ENCODE measurements at places on chromosomes 13 and 19.

DNA sequence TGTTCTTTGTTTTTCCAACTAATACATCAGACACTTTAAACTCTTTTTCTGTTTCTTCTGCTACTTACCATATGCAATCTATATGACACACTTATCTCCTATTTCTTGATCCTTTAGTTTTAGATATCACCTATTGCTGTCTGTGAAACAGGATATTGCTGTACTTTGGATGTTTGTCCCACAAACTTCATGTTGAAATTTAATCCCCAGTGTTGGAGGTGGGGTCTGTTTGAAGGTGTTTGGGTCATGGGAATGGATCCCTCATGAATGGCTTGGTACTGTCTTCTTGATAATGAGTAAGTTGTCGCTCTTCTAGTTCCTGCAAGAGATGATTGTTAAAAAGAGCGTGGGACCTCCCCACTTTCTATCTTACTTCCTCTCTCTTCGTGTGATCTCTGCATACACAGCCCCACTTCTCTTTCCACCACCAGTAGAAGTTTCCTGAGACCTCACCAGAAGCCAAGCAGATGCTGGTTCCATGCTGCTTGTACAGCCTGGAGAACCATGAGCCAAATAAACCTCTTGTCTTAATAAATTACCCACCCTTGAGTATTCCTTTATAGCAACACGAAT is 244.2 kb downstream of the NHLRC3 start:
- DNase-seq = no peak

- no peak for DNase-seq
Measured at GRCh38 chr19:42086770-42087550, 11.0 kb downstream of the ZNF574 start.

- DNase-seq = no peak
Measured at GRCh38 chr19:16886305-16886880, 2.4 kb upstream of the F2RL3 start.

DNA sequence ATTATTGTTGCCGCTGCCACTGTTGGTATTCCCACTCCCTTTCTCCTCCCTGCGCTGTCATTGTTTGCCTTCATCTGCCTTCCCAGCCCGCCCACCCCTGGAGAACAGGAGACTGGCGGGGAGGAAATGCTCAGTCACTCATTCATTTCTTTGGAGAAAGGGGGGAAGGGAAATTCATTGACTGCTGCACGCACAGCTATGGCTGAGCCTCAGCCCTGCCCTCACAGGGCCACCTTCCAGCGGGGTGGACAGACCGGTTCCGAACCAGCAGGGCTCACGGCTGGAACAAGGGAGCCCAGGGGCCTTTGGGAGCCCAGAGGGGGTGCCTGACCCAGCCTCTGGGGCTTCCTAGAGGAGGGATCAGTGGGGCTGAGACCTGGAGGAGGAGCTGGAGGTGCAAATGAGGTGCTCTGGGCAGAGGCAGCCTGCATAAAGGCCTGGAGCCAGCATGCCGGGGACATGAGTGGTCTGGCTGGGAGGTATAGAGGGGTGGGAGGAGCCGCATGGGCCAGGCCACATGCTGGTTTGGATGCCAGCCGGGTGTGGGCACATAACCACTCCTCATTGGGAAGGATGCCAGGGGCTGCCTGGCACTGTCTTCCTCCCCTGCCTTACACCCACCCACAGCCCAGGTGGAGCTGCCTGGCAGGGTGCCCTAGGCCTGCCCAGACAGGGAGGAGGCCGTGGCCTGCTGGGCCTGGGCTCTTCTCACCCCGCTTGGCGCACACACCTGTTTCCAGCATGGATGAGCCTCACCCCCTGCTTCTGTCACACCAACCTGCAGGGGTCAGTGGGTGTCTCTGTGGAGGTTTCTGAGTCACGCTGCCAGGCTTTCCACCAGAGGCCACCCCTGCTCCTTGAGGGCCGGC is 26.8 kb downstream of the PPP5C start:
- DNase-seq = no peak

DNA sequence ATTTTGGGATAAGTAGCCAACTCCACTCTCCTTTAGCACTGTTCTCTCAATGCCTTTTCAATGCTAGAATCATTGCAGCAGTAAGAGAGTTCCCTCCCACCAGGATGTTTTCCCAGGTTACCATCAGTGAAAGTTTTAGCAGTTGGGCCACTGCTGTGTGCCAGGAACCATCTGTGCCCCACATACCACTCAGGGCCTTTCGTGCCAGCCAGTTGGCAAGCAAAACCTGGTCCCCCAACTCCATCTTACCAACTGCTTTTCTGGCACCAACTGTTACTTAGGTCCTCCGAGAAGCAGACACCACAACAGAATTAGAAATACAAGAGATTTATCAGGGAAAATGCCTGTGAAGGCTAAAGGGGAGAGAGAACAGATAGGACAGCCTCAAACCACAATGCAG is 533.4 kb upstream of the NBEA start:
- DNase-seq = no peak

DNA sequence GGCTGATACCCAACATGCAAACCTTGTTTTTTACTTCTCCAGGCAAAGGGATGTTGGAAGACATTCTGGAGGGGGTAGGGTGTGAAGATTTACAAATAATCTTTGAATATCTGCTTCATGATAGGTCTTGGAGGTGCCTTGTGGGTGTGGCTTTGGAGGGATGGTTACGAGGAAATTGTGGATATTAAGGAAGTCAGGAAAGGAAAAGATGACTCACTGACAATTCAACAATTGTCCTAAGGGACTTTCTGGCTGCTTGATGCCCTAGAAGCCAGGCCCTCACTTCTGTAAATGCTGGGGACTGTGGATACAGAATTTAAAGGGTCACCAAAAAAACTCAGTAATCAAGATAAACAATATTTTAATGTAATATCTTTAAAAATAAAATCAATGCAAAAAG is 37.4 kb upstream of the ZNF527 start:
- DNase-seq = no peak

DNA sequence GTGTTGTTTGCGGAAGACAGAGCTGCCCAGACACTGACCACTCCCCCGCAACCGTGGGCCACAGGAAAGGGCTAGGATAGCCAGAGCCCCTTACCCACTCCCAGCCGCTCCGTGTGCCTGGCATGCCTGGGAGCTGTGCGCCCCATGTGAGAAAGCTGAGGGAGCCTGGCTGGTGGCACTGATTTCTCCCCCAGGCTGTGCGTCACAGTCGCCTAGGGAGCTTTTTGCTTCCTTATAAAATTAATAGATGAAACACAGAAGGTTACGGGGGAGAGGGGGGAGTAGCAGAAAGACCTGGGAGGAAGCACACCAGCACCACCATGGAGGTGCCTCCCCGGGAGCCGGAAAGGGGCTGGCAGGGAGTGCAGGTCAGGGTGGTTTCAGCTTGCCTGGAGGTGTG is 24.7 kb downstream of the DPF1 start:
- DNase-seq = no peak

DNA sequence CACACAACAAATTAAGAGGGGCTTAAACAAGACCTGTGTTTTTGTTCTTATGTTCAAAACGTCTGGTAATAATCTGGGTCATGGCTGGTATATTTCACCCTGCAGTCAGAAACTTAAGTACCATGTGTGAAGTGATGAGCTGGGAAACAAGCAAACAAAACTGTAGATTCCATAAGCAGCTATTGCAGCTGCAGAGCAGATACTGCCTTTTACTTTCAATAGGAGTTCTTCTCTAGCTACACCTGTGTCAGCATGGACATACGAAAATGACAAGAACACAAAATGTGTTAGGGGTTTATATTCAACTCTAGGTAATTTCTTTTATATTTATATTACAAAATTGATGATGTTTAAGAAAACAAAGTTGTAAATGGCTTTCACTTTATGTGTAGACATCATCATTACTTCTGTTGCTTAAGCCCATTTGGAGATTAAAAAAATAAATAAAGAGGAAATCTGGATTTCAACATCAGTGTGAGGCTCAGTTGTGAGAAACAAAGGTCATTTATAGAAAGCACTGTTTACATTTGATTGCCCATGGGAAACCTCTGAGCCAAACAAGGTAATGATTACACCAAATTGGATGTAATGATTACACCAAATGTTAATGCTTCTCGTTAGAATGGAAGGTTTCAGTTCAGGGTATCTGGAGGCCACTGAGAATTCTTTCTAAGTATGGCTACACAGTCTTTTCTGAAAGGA is 451.0 kb upstream of the SLC10A2 start:
- DNase-seq = no peak

DNA sequence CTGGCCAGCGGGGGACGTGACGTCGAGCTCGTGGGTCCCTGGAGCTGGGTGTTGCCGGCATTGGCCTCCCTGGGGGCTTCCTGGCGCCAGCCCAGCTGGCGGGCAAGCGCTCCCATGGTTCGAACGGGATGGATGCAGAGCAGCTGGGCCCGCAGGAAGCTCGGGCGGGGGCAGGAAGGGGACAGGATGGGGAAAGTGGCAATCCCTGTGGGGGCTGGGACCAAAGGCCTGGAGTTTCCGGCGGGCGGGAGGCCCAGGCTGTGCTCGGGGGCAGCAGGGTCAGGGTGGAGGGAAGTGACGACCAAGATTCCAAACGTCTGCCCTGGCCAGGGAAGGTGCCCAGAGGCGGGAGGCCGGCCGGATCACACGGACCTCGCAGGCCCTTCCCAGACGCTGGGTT is 19.3 kb downstream of the PALM start:
- no peak for DNase-seq

DNA sequence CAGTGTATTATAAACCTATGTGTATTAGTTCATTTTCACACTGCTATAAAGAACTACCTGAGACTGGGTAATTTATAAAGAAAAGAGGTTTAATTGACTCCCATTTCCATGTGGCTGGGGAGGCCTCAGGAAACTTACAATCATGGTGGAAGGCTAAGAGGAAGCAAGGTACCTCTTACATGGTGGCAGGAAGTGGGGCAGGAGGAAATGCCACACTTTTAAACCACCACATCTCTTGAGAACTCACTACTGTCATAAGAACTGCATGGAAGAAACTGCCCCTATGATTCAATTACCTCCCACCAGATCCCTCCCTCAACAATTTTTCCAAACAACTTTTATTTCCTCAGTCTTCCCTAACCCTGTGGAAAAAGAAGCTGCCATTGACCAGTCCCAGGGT is 14.5 kb upstream of the TPP2 start:
- no peak for DNase-seq

GRCh38 chr19:55193481-55193880 is 13.4 kb upstream of the SYT5 start:
- DNase-seq = no peak

GRCh38 chr13:19681517-19681916 is 48.1 kb downstream of the MPHOSPH8 start:
- DNase-seq = no peak

DNA sequence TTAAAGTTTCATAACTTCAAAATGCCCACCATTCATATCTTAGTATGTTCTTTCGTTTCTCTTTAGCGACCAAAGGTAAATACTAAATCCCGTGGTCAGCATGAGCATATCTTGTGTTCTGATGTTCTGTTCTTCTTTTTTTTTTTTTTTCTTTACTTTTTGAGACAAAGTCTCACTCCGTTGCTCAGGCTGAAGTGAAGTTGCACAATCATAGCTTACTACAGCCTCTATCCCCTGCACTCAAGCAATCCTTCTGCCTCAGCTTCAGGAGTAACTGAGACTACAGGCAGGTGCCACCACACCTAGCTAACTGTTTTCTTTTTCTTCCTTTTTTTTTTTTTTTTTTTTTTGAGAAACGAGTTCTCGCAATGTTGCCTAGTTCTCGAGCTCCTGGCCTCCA is 60.9 kb upstream of the ATP12A start:
- no peak for DNase-seq

DNA sequence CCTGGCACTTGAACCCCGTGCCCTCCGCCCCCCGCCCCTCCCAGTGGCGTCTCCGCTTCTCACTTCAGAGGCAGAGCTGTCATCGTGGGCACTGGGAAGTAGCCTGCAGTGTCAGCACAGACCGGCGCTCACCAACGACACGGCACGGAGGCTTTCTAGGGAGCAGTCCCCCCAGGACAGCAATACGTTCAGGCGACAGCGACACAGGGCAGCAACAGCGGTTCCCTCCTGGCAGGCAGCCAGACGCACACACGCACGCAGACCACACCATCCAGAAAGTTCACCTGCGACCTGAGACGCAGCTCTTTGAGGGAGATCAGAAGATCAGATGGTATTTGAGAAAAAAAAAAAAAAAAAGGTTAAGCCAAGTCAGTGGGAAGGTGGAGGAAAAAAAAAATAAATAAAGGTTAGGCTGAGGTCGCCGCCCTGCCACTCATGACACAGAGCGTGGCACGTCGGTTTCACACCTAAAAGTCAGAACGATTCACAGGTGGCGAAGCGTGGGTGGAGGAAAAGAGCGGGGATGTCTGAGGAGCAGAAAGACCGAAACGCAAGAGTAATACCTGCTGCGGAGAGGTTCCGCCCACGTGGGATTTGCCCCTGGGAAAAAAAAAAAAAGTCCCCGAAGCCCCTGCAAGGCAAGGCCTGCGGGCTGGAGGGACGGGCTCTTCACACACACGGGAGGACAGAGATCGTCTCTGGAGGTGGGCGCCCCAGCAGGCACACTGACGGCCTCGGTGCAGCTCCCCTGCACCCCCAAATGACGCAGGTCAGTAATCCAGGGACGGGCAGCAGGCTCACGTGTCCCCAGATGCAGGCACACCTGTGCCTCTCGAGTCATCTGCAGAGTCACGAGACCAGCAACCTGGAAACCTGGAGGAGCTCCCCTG is 94.5 kb downstream of the GNG7 start:
- peak; percentile 93 for DNase-seq

GRCh38 chr19:38848299-38849146 is 1.3 kb downstream of the HNRNPL start:
- no peak for DNase-seq

DNA sequence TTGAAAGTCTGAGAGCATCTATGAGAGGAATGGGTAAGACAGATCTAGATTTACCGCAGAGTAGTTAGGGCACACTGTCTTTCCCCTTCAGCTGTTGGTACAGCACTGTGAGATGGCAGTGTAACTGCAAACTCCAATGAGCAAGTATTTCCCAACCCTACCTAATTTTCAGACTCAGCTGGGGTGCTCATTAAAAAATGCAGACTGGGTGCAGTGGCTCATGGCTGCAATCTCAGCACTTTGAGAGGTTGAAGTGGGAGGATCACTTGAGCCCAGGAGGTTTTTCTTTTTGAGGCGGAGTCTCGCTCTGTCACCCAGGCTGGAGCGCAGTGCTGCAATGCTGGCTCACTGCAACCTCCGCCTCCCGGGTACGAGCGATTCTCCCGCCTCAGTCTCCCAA is 12.6 kb downstream of the QPCTL start:
- no peak for DNase-seq

GRCh38 chr19:29927944-29928625 is 14.0 kb upstream of the URI1 start:
- no peak for DNase-seq

DNA sequence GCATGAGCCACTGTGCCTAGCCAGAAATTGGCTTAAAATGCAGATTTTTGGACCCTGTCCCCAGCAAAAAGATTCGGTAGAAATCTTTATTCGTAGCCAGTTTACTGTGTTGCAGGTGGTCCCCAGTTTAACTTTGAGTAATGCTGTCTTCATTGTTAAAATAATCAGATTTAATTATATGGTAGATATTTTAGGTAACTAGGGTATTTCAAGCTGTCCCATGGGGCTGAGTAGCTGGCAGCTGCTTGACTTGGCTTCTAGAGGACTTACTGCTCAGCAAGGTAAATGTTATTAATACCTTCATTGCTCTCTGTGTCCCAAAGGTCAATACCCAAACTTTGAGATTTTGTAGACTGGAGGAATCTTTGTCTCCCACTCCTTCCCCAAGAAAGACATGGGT is 21.1 kb downstream of the LSM14A start:
- no peak for DNase-seq

Measured in stimulated activated CD8-positive, alpha-beta memory T cell treated with anti-CD3 and anti-CD28 coated beads, Interleukin-4, amount 100 ng/mL, for 48 hours (primary cell).